Stimulated activated CD4-positive, alpha-beta T cell treated with anti-CD3 and anti-CD28 coated beads, TNF-alpha, amount 100 ng/mL, for 24 hours (primary cell): ENCODE measurements at places on chromosomes 5 and 9.

GRCh38 chr9:75914883-75915452 lies 24.5 kb downstream of the PCSK5 start:
- no peak for DNase-seq

DNA sequence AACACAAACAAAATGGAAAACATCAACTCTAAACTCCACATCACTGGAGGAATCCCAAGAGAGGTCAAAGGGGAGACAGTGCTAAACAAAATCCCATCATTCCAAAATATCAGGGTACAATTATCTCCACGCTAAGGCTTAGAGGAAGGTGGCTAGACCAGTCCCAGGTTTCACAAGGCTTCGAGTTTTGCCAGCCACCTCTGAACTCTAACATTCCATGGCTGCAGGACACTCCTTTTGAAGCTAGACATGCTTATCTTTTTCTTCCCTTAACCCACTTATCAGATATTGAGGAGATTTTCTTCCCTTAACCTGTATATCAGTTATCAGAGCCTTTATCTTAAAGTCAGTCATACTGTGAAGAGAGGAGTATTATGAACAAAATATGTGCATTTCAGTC lies 53.3 kb downstream of the GLDC start:
- no peak for DNase-seq

- DNase-seq: no peak
Measured at GRCh38 chr5:157382996-157383800, 76.8 kb upstream of the NIPAL4 start.

- DNase-seq: no peak
Measured at GRCh38 chr9:121567500-121568342, 68.1 kb upstream of the GGTA1 start.

GRCh38 chr5:54518818-54519508 lies 1.4 kb downstream of the SNX18 start:
- no peak for DNase-seq

GRCh38 chr9:126292736-126293521 lies 33.7 kb upstream of the MVB12B start:
- no peak for DNase-seq

GRCh38 chr9:124680049-124680448 lies 91.1 kb downstream of the NR6A1 start:
- DNase-seq: no peak
